Activated T-helper 1 cell treated with anti-CD3 and anti-CD28 coated beads, Interleukin-12 subunit alpha, Interleukin-12 subunit beta, Interleukin-2, Interleukin-4 antibody, amounts not matched to agents 30 ng/mL and 10 ng/mL and 1 ng/mL, durations not matched to agents 14 hours and 24 hours and 36 hours (primary cell): ENCODE measurements at places on chromosomes 2 and 18. TPM values are rescaled to one million over a fixed set of nuclear protein-coding genes. Genes with fewer than 3 reads are reported as not detected.

DNA sequence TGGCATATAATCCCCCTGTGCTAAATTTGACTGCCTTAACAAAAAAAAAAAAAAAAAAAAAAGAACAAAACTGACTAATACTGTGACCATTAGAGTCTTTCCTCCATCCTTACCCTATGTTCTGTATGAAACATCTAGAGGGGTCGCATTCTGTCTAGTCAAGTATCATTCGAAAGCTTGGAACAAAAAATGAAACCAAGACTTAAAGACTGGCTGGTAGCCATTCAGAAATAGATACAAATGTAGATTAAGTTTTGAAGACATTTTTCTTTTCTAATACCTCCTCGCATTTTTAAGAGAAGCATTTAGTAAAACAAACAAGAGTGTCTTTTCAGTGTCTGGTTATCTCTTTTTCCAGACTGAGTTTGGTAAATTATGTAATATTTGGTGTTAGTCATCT, 66.7 kb downstream of the SPATS2L start:
- peaks cover 8% of the 10 kb centered on the region for H3K36me3 ChIP-seq
- DNase-seq: no peak
- H3K27me3 ChIP-seq: no peaks in the 10 kb centered on the region
- peaks cover 51% of the 10 kb centered on the region for H3K4me1 ChIP-seq

- H3K36me3 ChIP-seq: no peaks in the 10 kb centered on the region
- DNase-seq: no peak
- H3K27ac ChIP-seq: no peak overlapping the region
- H3K27me3 ChIP-seq: peaks cover 1% of the 10 kb centered on the region
Observed at GRCh38 chr2:167187049-167187727, 298.9 kb downstream of the XIRP2 start.

Gene AUP1
- 178 and 187 TPM in 2 replicates for total RNA-seq

- H3K4me3 ChIP-seq: no peak overlapping the region
- no peak for DNase-seq
- H3K27ac ChIP-seq: no peak overlapping the region
- no peaks in the 10 kb centered on the region for H3K4me1 ChIP-seq
- peaks cover 3% of the 10 kb centered on the region for H3K27me3 ChIP-seq
Observed at GRCh38 chr2:101193033-101193626, 41.9 kb upstream of the TBC1D8 start.

DNA sequence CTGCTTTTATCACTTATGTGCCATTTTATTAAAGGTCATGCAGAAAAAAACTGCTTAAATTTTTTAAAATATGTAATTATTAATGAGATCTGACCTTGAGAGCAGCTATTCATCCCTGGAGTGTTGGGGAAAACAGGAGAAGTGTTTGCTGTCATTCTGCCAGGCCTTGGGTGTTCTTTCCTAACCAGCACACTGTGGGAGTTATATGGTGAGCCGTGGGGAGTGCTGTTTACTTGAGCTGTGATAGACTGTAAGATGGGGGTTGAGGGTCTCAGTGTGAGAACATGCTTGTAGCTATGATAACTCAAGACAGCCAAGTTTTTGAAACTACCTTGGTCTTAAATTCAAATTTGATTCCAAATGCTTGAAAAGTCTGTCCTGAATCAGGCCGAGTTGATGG, 101.3 kb upstream of the ARHGAP28 start:
- no peak for DNase-seq
- H3K36me3 ChIP-seq: no peaks in the 10 kb centered on the region
- no peak overlapping the region for H3K27ac ChIP-seq
- no peak overlapping the region for H3K4me3 ChIP-seq

- H3K27ac ChIP-seq: no peak overlapping the region
- H3K4me1 ChIP-seq: peaks cover 7% of the 10 kb centered on the region
- no peak overlapping the region for H3K4me3 ChIP-seq
- H3K36me3 ChIP-seq: no peaks in the 10 kb centered on the region
Observed at GRCh38 chr18:68431922-68432198, 283.0 kb downstream of the TMX3 start.

GRCh38 chr2:219724628-219725027, 97.2 kb downstream of the SLC4A3 start:
- no peak overlapping the region for H3K27ac ChIP-seq
- no peaks in the 10 kb centered on the region for H3K36me3 ChIP-seq
- H3K27me3 ChIP-seq: peaks cover 8% of the 10 kb centered on the region
- no peak overlapping the region for H3K4me3 ChIP-seq
- DNase-seq: no peak

DNA sequence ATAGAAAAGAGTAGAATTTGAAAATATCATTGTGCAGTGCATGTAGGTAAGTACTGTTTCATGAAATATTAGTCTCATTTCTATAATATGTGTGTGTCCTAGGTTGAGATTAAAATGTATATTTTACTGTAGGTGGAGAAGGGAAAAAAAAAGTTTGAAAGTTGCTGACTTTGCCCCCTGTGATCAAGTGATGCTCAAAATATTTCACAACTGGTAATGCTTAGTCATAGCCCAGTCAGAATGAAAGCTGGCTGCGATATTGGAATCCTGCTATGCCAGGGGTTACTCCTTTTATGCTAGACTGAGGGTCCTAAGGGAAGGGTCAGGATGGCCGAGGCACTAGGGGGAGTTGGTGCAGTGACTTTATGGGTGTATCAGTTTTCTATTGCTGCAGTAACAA, 19.5 kb upstream of the CFAP36 start:
- no peak for DNase-seq
- no peaks in the 10 kb centered on the region for H3K36me3 ChIP-seq

Gene FAM161A
- total RNA-seq: 3.6 and 3.7 TPM in 2 replicates

- DNase-seq: no peak
- H3K4me1 ChIP-seq: peaks cover 28% of the 10 kb centered on the region
- H3K36me3 ChIP-seq: peaks cover 10% of the 10 kb centered on the region
- H3K27me3 ChIP-seq: peaks cover 20% of the 10 kb centered on the region
- H3K27ac ChIP-seq: peak overlapping the region; percentile 61
Observed at GRCh38 chr2:73072416-73072815, 904 bp upstream of the SFXN5 start.

- H3K27ac ChIP-seq: no peak overlapping the region
- no peaks in the 10 kb centered on the region for H3K36me3 ChIP-seq
- DNase-seq: no peak
- no peak overlapping the region for H3K4me3 ChIP-seq
- H3K4me1 ChIP-seq: no peaks in the 10 kb centered on the region
Observed at GRCh38 chr2:3637692-3638455, 20.1 kb upstream of the ALLC start.

Gene CRIM1
- total RNA-seq: 15.3 and 17.6 TPM in 2 replicates

- peak overlapping the region; percentile 1 for H3K27ac ChIP-seq
- H3K4me3 ChIP-seq: no peak overlapping the region
- H3K4me1 ChIP-seq: peaks cover 51% of the 10 kb centered on the region
- H3K27me3 ChIP-seq: no peaks in the 10 kb centered on the region
- DNase-seq: no peak
- H3K36me3 ChIP-seq: peaks cover 49% of the 10 kb centered on the region
Observed at GRCh38 chr2:216181351-216181750, 72.2 kb downstream of the XRCC5 start.

Gene PAPOLG
- total RNA-seq: 17.2 and 22.2 TPM in 2 replicates

DNA sequence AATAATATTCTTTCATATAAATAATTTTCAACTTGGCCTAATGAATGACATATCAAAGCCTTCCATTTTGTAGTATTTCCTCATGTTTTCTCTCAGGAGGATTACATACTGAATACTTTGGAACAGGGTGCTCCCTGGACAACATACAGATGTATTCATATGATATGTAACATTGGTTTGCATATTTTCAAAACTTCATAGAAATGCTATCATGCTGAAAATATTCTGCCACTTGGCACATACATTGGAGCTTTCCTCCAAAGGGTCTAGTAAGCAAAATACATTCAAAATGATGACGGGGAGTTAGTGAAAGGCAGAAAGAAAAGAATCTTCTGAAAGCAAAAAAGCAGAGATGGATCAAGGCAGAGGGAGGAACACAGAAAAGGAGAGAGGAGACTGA, 38.1 kb upstream of the RTN4 start:
- no peak for DNase-seq
- no peak overlapping the region for H3K27ac ChIP-seq
- no peaks in the 10 kb centered on the region for H3K36me3 ChIP-seq
- no peaks in the 10 kb centered on the region for H3K27me3 ChIP-seq
- H3K4me3 ChIP-seq: no peak overlapping the region

DNA sequence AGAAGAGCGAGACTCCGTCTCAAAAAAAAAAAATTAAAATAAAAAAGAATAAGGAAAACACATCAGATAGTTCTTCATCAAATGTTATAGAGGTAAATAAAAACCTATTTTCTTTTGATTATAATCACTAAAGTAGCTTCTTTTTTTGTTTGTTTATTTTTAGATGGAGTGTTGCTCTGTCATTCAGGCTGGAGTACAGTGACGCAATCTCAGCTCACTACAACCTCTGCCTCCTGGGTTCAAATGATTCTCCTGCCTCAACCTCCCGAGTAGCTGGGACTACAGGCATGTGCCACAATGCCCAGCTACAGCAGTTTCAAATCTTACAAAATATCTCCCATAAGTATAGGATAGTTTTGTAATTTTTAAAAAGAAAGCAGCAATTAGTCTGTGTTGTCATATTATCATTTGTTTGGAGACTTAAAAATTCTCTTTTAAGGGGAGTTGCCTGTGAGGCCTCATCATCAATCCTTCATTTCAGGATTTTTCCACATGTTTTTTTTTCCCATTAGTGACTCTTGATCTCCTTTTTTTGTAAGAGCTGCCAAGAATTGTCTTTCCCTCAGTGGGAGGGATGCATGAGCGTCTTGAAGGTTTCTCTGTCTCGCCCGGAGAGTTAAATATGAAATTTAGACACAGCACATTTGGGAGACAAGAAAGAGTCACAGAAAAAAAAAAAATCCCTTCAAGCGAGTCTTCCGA, 275.9 kb downstream of the CDCA7 start:
- no peaks in the 10 kb centered on the region for H3K36me3 ChIP-seq
- no peaks in the 10 kb centered on the region for H3K4me1 ChIP-seq
- H3K27ac ChIP-seq: no peak overlapping the region
- H3K27me3 ChIP-seq: peaks cover 16% of the 10 kb centered on the region

GRCh38 chr18:2907550-2908135, 60.8 kb downstream of the EMILIN2 start:
- no peaks in the 10 kb centered on the region for H3K27me3 ChIP-seq
- peak overlapping the region; percentile 65 for H3K27ac ChIP-seq
- peaks cover 11% of the 10 kb centered on the region for H3K36me3 ChIP-seq
- no peak for DNase-seq

- no peak overlapping the region for H3K4me3 ChIP-seq
- DNase-seq: no peak
- peaks cover 2% of the 10 kb centered on the region for H3K36me3 ChIP-seq
Observed at GRCh38 chr2:236167297-236168109, 683 bp downstream of the GBX2 start.

Gene FSHR
- not detected in 2 replicates for total RNA-seq

DNA sequence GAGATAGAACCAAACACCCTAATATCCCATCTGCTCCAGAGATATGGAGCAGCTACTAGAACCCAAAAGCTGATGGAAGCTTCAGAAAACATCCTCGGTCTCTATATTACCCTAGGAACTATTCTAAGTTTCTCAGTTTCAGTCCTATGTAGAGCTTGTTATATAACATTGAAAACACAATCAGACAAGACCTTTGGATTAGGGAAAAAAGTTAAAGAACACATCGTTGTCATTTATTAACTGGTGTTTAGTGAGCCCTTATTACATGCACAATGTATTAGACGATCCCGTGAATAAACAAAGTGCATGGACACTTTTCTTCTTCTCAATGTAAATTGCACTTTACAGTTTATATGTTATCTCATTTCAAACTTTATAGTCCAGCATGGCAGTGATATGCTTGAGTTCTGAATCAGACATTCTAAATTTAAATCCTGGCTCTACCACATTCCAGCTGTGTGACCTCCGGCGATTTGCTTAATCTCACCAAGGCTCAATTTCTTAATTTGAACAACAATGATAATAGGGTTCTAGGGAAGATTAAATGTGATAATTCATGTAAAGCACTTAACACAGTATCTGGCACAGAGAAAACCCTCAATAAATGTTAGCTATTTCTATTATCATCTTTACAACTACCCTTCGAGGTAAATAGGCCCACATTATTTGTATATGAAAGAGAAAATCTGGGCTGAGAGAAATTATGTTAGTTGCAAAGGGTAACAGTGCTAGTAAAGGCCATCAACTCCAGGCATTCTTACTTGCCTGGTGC, 83.6 kb upstream of the PIK3C3 start:
- no peak for DNase-seq
- H3K4me1 ChIP-seq: no peaks in the 10 kb centered on the region
- no peak overlapping the region for H3K27ac ChIP-seq
- H3K4me3 ChIP-seq: no peak overlapping the region

Gene POU3F3
- not detected in 2 replicates for total RNA-seq

- peaks cover 7% of the 10 kb centered on the region for H3K27me3 ChIP-seq
- H3K4me3 ChIP-seq: peak overlapping the region; percentile 72
- peaks cover 4% of the 10 kb centered on the region for H3K36me3 ChIP-seq
- no peak for DNase-seq
- no peak overlapping the region for H3K27ac ChIP-seq
Observed at GRCh38 chr2:108988076-108988795, 784 bp downstream of the EDAR start.

DNA sequence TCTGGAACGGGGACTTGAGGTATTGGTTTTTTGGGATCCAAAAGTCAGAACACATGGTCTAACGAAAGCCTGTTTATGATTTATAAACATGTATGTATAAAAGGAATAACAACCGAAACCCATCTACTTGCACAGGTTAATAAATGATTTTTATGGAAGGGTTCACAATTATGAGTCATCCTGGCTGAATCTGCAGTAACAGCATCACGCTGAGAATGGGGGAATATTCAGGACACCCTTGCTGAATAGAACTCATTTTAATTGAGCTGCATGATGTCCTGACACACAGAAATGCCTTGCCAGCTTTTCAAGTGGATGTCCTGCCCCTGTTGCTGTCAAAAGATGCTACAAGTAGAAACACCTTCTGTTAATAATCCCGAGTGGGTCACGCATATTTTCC, 54.7 kb upstream of the TGFA start:
- H3K36me3 ChIP-seq: no peaks in the 10 kb centered on the region
- no peak overlapping the region for H3K4me3 ChIP-seq
- no peak for DNase-seq
- no peak overlapping the region for H3K27ac ChIP-seq
- no peaks in the 10 kb centered on the region for H3K4me1 ChIP-seq
- H3K27me3 ChIP-seq: peaks cover 7% of the 10 kb centered on the region

GRCh38 chr18:10840743-10841142, 308.6 kb downstream of the PIEZO2 start:
- H3K27me3 ChIP-seq: no peaks in the 10 kb centered on the region
- no peak overlapping the region for H3K4me3 ChIP-seq
- H3K4me1 ChIP-seq: no peaks in the 10 kb centered on the region
- H3K27ac ChIP-seq: no peak overlapping the region

- H3K27me3 ChIP-seq: peaks cover 16% of the 10 kb centered on the region
- no peaks in the 10 kb centered on the region for H3K4me1 ChIP-seq
- H3K4me3 ChIP-seq: no peak overlapping the region
- H3K36me3 ChIP-seq: no peaks in the 10 kb centered on the region
Observed at GRCh38 chr18:37258819-37259218, 306.8 kb downstream of the CELF4 start.

Gene MC2R
- total RNA-seq: not detected in 2 replicates

GRCh38 chr18:11882636-11883035, 25.5 kb downstream of the MPPE1 start:
- no peaks in the 10 kb centered on the region for H3K4me1 ChIP-seq
- H3K36me3 ChIP-seq: peaks cover 11% of the 10 kb centered on the region
- no peaks in the 10 kb centered on the region for H3K27me3 ChIP-seq
- DNase-seq: no peak
